Common myeloid progenitor, CD34-positive (primary cell): ENCODE measurements at places on chromosomes 2 and 18.

- H3K27me3 ChIP-seq = no peaks in the 10 kb centered on the region
- H3K4me3 ChIP-seq = no peak overlapping the region
- no peak for DNase-seq
- no peaks in the 10 kb centered on the region for H3K4me1 ChIP-seq
- no peak overlapping the region for H3K27ac ChIP-seq
These were observed 500.5 kb downstream of the TSN start for GRCh38 chr2:122255924-122256323.

- no peaks in the 10 kb centered on the region for H3K4me1 ChIP-seq
- no peaks in the 10 kb centered on the region for H3K27me3 ChIP-seq
- H3K36me3 ChIP-seq = no peaks in the 10 kb centered on the region
- DNase-seq = no peak
- no peak overlapping the region for H3K4me3 ChIP-seq
- no peak overlapping the region for H3K27ac ChIP-seq
These were observed 83.6 kb downstream of the HS1BP3 start for GRCh38 chr2:20567159-20567925.

- H3K36me3 ChIP-seq = no peaks in the 10 kb centered on the region
- no peak for DNase-seq
- H3K27ac ChIP-seq = no peak overlapping the region
- no peaks in the 10 kb centered on the region for H3K4me1 ChIP-seq
These were observed 44.2 kb downstream of the PLCL1 start for GRCh38 chr2:197848602-197849001.

GRCh38 chr18:22221350-22221749 is 52.0 kb downstream of the GATA6 start:
- no peak overlapping the region for H3K27ac ChIP-seq
- no peaks in the 10 kb centered on the region for H3K4me1 ChIP-seq
- H3K4me3 ChIP-seq = no peak overlapping the region
- H3K36me3 ChIP-seq = no peaks in the 10 kb centered on the region
- no peak for DNase-seq

DNA sequence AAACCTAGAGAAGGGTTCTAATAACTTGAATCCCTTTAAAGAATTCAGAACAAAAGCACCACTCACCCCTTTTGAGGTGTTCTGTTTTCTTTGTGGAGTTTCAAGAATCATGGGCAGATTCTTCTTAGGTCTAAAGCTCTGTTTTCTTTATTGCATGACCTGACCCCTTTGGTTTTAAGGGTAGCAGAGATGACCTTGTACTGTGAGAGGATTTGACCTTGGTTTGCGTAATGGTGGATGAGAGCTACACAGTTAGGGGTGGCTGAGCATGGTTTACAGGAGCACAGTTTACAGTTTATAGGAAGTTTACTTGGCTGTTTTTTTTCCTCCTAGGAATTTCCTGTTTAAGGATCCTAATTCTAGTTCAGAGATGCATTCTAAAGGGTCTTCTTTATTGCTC is 1095.6 kb upstream of the NRXN1 start:
- H3K4me3 ChIP-seq = no peak overlapping the region
- H3K4me1 ChIP-seq = no peaks in the 10 kb centered on the region
- no peaks in the 10 kb centered on the region for H3K36me3 ChIP-seq
- no peaks in the 10 kb centered on the region for H3K27me3 ChIP-seq
- DNase-seq = no peak
